Colonic mucosa (tissue), 4 donors: ENCODE measurements at places on chromosomes 3 and 15.
A peak's percentile ranks its signal among the peaks of the same experiment; 100 is the strongest.

GRCh38 chr3:128794067-128794768 is 68.2 kb downstream of the RAB7A start:
- DNase-seq: no peak

GRCh38 chr3:159832024-159832423 is 156.6 kb upstream of the IL12A start:
- DNase-seq: no peak

DNA sequence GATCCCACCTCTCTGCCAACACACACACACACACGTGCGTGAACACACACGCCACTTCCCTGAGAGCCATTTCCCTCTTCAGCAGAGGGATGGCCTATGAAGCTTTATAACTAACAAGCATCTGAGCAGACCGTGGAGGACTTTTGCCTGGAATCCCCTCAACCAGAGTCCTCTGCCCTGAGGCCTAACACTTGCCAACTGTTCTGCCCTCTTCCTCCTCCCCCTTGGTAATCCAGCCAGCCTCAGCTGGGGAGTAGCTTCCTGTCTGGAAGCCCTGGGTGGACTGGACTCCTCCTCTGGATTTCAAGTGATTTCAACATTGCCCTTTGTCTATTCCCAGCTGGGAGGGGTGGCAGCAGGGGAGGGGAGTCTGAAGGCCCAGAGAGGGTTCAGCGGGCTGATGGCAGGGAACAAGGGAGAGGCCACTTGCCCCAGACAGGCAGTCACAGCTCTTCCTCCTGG is 68.4 kb upstream of the HACD2 start:
- peak; percentile 67 for DNase-seq

DNA sequence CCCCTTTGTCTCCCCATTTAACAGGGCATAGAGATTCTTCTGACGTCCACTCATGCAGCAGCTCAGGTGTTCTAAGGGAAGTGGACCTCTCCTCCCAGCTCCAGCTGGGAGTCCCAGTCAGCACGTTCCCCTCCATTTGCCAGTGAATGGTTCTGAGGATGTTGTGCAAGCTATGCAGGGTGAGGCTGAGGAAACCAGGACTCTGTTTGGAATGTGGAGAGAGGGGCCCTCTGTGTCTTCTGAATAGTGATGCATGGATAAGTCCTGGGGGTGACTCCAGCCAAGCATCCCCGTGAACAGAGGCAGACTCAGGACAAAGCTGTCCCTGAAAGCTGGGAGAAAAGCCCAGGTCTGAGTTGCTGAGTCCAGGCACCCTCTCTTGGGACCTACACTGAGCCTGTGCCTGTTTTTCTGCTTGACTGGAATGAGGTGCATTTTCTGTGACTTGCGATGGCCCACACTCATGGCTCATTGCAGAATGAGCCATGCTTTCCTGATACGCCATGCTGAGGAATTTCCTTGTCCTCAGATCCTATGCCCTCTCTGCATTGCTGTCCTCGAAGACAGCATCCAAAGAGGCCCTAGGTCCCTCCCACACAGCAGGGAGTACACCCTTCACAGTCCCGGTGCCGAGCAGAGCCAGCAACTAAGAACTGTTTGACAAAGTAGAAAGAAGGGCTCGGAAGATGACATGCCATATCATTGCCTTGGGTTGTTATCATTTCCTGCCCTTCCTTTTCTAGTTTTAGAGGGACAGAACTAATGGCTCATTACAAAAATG is 185.2 kb downstream of the ATP10A start:
- DNase-seq: no peak
